ENCODE measurements at places on chromosomes 16 and 17.

DNA sequence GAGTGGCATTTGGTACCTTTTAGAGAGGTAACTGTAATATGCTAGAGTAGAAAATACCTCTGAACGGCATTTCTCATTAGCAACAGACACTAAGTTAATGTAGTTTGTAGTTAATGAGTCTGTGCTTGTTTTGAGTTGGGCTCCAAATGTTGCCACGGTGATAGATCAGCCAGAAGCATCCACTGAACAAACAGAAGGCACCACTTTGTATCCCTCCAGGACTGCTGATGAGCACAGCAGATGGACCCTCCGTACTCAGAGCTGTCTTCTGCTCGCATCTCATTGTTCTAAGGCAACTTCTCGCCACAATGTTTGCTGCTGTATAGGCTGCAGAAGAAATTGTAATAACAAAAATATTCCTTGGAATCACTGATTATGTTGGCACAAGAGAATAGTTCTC lies 56.1 kb downstream of the TNRC6C start:
- DNase-seq, result no peak

DNA sequence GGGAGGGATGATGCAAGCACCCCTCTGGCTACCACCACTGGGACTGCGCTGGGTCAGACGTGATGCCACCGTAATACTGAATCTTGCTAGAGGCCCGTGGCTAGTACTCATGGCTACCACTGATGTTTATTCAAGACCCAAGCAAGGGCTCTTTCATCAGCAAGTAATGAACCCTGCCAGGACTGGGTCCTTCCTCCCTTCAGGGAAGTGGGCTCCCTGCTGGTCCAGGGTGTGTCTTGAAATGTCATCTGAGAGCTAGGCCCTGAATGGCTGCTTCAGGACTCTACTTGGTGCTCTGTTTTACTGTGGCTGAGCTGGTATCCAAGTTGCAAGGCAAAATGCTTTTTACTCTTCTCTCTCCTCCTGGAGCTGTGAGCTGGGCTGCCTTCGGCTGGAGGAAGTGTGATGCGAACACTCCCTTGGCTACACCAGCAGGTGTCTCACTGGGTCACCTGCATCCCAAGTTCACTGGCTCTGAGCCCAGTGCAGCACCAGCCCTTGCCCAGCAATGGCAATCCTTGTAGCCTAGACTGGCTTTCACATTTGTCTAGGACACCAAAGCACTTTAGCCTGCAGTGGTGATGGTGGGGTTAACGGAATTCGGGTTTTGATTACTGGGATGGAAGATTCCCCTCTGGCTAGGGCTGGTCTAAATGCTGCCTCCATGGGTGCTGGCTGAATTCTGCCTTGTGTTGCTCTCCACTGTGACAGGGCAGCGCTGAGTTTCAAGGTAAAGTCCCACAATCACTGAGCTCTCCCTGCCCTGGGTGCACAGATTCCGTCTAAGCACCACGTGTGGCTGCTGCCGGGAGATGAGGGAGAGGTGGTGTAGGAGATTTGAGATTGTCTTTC lies 98.6 kb downstream of the USP22 start:
- DNase-seq, result no peak

DNA sequence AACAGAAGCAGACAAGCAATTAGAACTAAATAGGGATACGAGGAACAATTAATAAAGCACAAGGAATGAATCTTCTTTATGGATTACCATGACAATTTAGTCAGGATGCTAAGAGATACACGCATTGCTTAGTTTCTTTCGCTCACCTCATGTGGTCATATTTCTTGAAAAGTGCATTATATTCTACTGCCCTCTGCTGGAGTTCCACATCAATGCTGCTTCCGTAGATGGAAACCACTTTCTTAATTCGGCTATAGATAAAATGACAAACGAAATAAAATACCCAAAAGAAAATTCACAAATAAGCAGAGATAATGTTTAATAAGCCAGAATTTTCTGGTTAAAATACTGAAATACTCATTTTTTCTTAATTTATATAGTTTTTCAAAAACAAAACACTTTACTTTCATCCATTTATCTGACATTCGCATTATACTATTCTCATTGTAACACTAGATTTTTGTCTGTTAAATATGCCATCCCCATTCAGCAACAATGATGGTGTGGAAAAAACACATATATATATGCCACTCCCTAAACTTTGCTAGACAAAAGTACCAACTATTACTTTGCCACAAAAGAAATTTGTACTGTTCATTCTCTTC lies 22.0 kb upstream of the PHLPP2 start:
- peak; percentile 26 for DNase-seq

- DNase-seq, result no peak
Observed at GRCh38 chr17:28509789-28510188, 3.6 kb downstream of the FOXN1 start.

GRCh38 chr16:24730914-24731313 lies 1.5 kb downstream of the TNRC6A start:
- no peak for DNase-seq

Measured in thymus (tissue), 14 donors.